ENCODE measurements at places on chromosomes 12 and 14. TPM values are rescaled to one million over a fixed set of nuclear protein-coding genes. Genes with fewer than 3 reads are reported as not detected.

DNA sequence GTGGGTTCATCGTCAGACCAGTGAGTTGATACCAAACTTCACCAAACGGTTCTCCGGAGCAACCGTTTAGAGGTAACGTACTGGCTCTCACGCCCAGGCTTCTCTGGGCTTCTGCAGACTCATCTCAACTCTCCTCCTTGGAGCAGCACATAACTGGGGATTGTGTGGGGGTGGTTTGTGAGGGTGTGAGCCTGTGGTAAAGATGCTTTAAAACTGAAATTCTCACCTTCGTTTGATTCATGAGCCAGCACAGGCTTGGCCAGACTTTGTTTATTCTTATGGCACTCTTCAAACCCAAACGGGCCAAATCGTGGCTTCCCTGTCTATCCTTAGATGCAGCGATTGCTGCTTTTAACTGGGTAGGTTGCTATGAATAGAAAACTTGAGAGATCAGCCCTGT, 121.3 kb downstream of the SAMD4A start:
- no peak for DNase-seq

SCN8A gene
- total RNA-seq, result 0.35 TPM

- DNase-seq, result no peak
These were observed 425.9 kb upstream of the TBX3 start for GRCh38 chr12:115109863-115110262.

KRT5 gene
- total RNA-seq, result 0.66 TPM

DNA sequence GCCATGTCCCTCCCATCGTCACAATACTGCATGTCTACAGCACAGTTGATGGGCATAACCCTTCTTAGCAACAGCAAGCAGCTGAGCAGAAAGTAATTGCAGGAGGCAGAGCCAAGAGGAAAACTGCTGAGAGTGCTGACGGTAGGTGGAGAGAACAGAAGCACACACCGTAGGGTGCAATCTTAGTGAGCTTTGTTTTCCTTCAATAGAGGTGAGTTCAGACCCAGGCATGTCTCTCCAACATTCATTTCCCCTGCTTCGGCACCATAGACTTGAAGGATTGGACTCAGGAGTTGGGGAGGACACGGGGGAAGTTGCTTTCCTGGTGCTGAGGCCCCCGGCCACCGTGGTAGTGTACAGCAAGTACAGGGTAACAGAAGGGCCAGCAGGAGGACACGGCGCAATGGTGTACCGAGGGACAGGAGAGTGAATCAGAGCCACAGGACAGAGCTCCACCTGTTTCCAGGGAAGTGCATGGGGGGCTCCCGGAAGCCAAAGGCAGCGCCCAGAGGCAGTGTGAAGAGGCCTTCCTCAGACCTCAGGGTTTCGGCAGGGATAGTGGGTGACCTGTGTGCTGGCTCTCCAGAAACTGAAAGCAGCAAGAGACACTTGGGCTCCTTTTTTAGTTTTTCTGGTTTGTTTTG, 36.3 kb upstream of the SINHCAF start:
- DNase-seq, result peak; percentile 9

SLC4A8 gene
- 0.80 TPM for total RNA-seq

GRCh38 chr12:38633511-38633910, 271.9 kb downstream of the CPNE8 start:
- DNase-seq, result no peak

All from muscle of leg (tissue), 16 donors.